ENCODE measurements at places on chromosomes 3 and 15.

- DNase-seq: no peak
Measured at GRCh38 chr15:26295336-26296085, 432.4 kb upstream of the ATP10A start.

GRCh38 chr15:51155891-51156290 is 61.2 kb upstream of the TNFAIP8L3 start:
- no peak for DNase-seq

GRCh38 chr3:27802425-27802824 is 80.3 kb upstream of the EOMES start:
- DNase-seq: no peak

GRCh38 chr3:22947851-22948250 is 255.3 kb upstream of the UBE2E2 start:
- no peak for DNase-seq

DNA sequence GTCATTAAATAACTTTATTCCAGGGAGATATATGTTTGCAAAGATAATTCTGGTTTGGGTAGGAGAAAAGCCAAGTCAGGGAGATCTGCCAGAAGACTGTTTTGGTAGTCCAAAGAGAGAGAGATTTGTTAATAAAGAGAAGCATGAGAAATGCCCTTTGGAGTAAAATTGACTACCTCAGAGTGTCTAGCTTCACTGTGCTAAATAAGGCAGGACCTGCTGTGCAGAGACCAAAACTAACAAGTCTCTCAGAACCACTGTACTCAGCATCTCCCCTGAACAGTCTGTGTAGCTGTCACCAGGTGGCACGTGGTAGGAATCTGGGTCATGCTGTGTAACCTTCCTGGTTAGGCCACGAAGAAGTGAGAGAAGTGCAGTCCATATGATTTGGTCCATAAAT is 31.6 kb upstream of the SLC35G2 start:
- DNase-seq: peak; percentile 15

DNA sequence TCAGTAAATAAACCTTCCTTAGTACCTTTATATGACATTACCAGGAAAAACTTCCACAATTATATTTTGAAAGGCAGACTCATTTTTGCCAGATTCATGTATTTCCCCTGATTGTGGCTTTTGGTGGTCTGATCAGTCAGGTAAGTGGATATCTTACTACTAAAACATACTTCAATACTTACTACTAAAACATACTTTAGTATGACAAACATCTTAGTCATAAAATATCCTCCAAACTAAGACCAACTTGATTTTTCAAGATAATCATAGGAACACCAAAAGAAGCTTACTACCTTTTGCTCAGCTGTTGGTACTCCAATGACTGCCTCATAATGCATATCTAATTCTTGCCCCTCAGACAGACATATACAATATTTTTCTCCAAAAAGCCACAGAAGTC is 9.3 kb downstream of the TJP1 start:
- no peak for DNase-seq

DNA sequence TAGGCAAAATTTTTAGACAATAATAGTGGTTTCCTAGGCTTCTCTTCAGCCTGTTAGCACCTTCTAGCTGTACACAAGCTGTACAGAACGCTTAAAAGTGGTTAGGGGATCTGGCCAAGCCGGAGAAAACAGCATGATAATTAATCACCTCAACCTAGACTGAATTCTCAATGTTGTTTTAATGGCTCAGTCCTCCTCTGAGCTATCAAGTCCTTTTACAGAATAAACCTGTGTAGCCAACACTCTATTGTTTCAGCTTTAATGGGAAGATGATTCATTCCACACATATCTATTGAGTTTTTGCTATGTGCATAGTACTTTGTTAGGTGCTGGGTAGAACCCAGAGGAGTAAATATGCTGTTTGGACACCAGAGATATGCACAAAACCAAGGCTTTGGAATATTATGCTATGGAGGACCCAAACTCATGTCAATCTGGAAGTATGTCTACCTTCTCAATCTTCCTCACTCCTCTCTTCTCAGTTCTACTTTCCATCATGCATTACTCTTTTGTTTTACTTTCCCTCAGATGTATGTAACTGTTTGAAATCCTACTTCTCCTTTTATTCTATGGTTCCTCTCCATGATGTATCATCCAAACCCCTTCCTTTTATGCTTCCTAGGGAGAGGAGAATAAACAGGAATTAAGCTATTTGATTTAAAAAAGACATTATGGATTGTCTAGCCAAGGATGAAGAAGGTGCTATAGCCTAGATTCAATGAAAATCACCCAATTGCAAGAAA is 27.6 kb upstream of the UBE2E2 start:
- DNase-seq: no peak

DNA sequence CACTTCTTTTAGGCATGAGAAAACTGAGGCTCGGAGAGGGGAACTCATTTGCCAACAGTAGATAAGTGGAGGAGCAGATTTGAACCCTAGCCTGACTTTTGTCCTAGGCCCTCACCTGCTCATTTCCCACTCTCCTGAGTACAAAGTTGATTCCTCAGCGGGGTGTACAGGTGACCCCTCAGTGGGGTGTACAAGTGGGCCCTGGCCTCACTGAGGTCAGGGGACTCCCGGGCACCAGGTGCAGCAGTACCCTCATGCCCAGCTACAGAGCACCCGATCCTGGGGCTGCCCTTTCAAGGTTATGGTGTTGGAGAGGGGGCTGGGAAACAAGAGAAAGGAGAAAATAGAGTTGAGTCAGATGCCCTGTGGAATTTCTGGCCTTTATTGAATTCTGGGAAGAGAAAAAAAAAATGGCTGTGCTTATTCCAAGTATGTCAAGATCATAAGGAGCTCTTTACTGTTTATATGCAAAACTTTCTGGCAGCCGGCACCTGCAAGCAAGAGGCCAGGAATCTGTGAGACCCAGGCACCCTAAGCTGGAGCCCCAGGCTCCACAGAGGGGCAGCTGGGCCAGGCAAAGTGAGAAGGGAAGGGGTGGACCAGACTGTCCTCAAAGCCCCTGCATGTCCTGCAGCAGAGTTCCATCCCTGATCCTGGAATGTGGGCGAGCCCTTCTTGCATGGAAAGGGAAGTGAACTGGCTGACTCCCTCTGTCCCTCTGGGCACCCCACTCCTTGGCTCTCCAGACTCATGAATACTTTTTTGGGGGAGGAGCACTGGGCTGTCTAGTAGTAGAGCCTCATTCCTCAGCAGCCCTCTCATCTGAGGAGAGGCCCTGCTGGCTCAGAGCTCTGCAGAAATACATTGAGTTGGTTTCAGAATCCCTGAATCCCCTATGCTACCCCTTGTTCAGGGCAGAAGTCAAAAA is 43.1 kb downstream of the AMOTL2 start:
- no peak for DNase-seq

DNA sequence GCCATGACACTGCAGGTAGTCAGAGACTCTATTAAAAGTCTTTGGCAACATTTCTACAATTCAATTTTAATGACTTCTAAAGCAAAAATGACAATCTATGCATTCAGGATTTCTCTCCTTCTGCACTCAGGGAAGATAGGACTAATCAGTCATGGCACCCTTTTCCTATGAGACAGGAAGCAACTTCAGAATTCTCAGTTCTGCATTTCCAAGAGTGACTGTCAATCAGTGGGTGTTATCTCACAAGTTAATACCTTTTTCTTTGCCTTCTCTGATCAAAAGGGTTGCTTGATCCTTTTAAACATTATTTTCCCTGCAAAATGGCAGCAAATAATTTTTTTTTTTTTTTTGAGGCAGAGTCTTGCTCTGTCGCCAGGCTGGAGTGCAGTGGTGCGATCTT is 7.8 kb upstream of the ICE2 start:
- DNase-seq: no peak

GRCh38 chr3:49476563-49476962 is 6.5 kb downstream of the DAG1 start:
- no peak for DNase-seq

- no peak for DNase-seq
Measured at GRCh38 chr3:30292192-30292893, 314.1 kb upstream of the TGFBR2 start.

DNA sequence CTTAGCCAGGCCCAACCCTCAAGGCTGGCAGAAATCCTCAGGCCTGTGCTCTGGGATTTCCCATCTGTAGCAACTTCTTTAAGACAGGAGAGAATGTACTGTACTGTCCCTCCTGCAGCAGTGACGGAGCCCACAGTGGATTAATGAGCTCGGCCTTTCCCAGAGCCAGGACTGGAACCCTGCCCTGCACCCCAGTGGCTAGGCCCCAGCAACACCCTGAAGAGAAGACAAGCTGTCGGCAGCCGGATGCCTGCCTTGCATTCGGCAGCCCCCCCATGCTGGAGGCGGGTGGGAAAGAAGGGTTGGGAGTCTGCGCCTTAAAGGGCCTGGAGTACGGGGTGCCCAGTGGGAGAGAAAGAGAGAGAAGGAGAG is 32.0 kb downstream of the KLHL25 start:
- no peak for DNase-seq

- DNase-seq: no peak
Measured at GRCh38 chr3:100913870-100914648, 79.2 kb downstream of the ABI3BP start.

- no peak for DNase-seq
Measured at GRCh38 chr3:111831840-111832239, 27.2 kb upstream of the PHLDB2 start.

- no peak for DNase-seq
Measured at GRCh38 chr3:195033531-195034091, 237.3 kb downstream of the XXYLT1 start.

DNA sequence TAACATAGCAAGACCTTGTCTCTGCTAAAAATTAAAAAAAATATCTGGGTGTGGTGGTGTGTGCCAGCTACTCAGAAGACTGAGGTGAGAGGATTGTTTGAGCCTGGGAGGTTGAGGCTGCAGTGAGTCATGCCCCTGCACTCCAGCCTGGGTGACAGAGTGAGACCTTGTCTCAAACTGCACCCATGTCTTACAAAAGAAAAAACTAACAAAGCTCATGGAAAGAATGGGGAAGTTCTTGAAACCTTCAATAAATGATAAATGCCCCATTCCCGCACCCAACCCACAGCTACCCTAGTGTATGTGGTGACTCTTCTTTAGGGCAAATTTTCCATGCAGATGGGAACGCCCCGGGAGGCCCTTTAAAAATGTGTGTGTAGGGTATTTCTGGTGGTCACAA is 28.3 kb downstream of the RPLP1 start:
- DNase-seq: no peak

Data from activated naive CD4-positive, alpha-beta T cell treated with Interleukin-2 at 50 U/mL for 16 hours (primary cell).